T-helper 1 cell (primary cell): ENCODE measurements at places on chromosomes 6 and 20.

GRCh38 chr6:90646940-90647339 is 60.1 kb upstream of the MAP3K7 start:
- no peak for DNase-seq

DNA sequence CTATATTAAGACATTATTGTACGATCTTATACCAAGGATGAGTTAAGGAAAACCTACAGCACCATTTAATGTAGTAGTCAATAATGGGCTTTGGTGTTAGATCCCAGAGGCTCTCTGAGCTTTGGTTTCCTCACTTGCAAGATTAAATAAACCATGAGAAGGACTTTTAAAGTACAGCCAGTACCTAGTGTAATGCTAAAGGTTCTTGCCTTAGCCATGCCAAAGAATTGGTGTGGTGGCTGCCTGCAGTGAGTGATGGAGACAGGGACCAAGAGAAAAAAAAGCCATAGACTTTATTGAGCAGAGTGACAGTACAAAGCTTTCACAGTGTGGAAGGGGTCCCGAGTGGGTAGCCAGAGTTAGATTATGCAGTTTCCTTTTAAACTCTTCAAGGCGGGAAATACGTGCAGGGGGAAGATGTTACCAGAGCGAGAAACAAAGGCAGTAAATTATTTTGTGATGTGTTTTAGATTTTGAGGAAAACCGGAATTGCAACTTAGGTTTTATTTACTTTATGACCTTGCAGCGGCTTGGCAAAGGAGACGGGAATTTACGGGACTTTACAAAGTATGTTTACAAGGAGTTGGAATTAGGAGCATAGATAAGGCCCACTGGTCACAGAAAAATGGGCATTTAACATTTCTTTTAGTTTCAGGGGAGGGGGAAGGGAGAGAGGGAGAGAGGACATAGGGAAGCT is 100.4 kb downstream of the MYO6 start:
- no peak for DNase-seq

DNA sequence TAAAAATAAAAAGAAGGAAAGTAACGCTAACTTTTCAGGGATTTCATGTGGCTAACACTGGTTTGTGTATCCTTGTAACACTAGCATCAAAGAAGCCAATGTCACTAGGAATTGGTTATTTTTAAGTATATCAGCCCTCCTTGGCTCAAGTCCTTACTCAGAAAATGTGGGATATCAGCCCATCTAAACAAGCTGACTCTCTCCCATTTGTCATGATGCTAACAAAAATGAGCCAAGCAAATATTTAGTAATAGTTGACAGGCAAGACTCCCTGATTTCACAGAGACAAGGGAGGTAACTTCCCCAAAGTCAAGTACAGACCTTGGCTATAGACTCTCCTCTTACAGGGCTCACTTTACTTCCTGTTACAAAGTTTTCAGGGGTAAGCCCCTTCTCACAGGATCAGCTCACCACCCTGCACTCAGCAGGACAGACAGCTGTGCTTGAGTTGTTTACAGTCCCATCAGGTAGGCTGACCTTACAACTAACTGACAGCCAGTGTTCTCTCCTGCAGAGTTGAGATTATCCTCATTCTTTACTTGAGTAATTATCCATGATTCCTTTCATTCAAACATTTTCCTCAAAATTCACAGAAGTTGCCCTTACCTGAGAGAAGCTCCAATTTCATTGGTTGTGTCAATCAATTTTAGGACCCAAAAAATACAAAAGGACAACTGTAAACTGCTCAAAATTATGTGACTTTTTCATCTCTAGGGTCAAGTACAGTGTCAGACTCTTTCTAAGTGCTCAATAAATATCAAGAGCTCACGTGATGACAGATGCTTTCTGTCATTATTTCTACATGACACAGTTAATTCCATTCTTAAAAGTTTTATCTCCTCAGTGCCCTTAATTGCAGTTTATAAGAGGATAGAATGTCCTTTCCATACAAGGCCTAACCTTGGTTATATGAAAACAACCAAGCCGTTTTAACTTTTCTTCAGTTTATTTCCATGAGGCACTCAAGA is 38.1 kb upstream of the BMP5 start:
- DNase-seq, result no peak

DNA sequence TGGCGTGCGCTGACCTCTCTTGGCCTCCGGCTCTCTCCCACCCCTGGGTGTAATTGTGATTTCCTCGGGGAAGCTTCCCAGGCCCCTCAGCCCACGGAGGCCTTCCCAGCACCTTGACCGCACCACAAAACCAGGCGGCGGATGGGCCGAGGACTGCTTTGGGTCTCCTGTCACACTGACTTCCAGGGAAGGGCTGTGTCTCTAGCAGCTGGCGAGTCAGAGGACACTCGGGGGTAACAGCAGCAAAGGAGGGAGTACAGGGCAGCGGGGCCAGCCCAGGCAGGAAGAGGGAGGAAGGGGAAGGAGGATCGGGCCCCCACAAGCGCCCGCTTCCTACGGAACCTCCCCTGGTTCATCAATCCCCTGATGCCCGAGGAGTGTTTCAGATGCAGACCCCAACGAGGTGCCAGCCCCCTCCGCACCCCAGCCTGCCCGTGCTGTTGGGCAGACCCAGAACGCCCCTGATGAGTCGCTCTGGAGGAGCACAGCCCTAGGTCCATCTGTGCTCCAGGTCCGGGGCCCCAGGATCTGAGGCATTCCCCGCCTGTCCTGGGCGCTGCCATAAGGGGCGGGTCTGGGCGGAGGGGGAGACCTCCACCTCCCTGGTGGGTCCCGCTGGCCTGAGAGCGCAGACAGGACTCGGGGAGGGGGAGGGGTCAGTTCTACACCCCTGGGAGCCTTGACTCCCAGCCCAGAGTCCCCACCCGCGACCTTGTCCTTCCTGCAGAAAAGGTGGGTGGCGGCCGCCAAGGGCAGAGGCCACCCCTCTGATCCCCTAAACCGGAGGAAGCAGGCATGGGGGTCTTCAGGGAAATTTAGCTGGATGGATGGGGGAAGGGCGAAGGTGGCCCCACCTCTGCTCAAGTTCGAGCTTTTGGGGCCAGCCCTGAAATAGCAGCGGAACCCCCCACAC is 956 bp downstream of the CHRNA4 start:
- no peak for DNase-seq

GRCh38 chr6:101396548-101397173 is 3.2 kb downstream of the GRIK2 start:
- DNase-seq, result no peak

GRCh38 chr20:24503352-24503931 is 34.0 kb downstream of the SYNDIG1 start:
- DNase-seq, result no peak

- DNase-seq, result no peak
Measured at GRCh38 chr20:15760001-15760621, 813.1 kb downstream of the KIF16B start.

DNA sequence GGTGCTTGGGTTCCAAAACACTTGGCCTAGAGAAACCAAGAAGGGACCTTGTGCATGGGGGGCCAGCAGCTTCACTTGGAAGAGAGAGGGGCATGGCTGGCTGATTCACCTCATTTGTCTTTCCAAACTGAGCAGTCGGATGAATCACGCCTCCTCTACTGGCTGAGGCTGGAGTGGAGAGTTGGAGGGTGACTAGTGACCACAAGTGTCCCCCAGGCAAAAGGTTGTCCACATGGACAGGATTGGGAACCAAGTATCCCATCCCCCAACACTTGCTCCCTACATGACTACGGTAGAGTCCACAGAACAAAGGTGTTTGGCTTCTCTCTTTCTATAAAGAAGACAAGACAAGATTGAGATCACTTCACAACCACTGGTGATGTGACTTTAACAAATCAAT is 875.6 kb downstream of the QKI start:
- DNase-seq, result no peak

DNA sequence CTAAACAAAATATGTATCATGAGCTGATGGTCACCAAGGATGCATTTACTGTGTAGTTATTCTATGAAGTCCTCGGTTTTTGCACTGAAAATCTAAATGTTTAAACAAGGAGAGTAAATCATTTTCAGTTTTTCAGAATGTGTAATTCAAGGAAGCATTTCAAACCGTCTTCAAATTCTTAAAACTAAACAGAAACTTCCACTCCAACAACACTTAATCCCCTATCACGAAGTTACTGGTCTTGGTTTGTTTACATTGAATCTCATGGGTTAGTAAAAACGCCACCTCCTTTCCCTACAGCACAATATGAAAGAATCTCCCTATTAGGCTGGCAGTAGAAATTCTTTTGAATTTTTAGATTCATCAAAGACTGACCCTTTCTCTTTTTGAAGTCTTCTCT is 192.9 kb downstream of the AIG1 start:
- DNase-seq, result no peak

- no peak for DNase-seq
Measured at GRCh38 chr6:154605178-154605881, 94.8 kb upstream of the CNKSR3 start.

- DNase-seq, result no peak
Measured at GRCh38 chr6:52697903-52698302, 27.0 kb downstream of the TMEM14A start.

GRCh38 chr6:96299525-96299924 is 222.1 kb upstream of the UFL1 start:
- DNase-seq, result no peak

DNA sequence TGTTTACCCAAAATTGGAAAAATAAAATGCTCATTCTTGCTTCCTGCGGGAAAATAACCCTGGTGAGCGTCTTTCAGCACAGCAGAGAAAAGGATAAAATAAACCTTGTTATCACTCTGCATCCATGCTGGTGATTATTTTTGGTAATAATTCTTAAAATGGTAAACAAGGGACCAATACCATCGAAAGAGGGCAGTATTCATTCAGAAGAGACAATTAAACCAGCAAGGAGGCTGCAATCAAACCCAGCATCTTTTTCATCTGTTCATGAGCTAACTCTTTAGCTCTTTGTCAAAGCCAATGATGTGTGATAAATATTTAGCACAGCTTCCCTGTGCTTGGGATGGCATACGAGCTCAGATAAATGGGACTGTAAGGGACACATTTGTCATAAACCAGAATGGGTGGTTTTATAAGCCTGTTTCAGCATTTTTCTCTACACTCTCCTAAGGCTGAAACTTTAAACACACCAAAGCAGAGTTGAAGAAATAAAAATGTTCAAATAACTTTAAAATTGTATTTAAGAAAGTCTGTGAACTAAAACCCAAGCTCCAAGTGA is 34.4 kb downstream of the CDH26 start:
- DNase-seq, result no peak
